ENCODE measurements at places on chromosomes 1 and 21.

DNA sequence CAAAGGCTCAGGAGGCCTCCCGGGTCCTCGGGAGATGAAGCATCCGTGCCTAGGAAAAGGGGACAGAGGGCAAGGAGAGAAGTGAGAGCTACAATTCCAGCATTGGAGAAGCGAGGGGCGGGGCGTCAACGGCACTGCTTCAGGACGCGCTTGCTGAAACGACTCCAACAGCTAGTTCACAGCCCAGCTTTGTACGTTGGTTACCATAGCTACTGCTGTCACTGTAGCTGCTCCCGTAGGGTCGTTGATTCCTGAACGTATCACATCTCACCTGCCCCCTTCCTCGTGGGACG, 63.1 kb downstream of the TOR1AIP2 start:
- DNase-seq = no peak

DNA sequence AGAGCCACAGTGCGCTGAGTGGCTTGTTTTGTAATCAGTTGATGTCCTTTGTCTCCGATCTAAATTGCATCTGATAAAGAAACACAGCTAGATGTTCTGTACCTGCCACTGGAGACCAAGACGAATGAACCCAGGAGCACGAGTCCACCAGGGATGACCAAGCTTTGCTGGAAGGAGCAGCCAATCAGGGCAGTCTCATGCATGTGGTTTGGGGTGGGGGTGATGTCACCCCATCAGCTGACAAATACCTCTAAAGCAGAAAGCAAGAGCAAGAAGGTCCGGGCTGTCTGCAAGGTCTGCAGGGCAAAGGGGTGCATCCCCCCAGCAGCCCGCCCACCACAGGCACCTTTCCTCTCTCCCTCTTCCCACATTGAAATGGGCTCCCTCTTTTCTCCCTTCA, 653.8 kb downstream of the AJAP1 start:
- DNase-seq = no peak

- no peak for DNase-seq
These were observed 18.2 kb downstream of the CRYZ start for GRCh38 chr1:74714429-74715235.

GRCh38 chr1:50620680-50621329, 197.6 kb upstream of the DMRTA2 start:
- no peak for DNase-seq

DNA sequence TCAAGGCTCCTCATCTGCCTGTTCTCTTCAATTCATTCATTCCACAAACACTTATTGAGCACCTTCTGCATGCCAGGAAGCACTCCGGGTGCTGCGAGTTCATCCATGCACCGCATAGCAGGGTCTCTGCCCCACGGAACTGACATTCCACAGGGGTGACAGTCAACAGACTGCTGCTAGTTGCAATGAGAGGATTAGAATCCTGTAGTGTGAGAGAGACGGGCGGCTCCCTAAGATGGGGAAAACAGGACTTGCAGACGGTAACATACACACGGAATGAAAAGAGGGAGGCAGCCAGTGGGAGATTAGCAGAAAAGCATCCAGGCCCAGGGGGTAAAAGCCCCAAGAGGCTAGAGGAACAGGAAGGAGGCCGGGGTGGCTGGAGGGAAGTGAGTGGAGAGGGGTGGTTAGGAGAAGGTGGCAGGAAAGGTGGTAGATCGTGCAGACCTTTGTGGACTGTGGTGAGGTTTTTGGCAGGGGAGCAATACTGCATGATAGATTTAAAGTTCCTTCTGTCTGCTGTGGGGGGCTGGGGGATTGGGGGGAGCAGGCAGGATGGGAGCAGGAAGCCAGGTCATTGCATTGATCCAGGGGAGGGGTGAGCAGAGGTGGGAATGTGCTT, 6.6 kb downstream of the TNFRSF8 start:
- no peak for DNase-seq

GRCh38 chr1:19643602-19644394, at the start of gene NBL1:
TSS of gene NBL1 (plus strand) at chr1:19644311. CDS start at chr1:19655031, 10,720 bp downstream.
- DNase-seq = peak; percentile 38

GRCh38 chr1:24946861-24947658, 17.0 kb upstream of the RUNX3 start:
- no peak for DNase-seq

- DNase-seq = no peak
These were observed 39.8 kb downstream of the SNAP47 start for GRCh38 chr1:227774821-227775661.

DNA sequence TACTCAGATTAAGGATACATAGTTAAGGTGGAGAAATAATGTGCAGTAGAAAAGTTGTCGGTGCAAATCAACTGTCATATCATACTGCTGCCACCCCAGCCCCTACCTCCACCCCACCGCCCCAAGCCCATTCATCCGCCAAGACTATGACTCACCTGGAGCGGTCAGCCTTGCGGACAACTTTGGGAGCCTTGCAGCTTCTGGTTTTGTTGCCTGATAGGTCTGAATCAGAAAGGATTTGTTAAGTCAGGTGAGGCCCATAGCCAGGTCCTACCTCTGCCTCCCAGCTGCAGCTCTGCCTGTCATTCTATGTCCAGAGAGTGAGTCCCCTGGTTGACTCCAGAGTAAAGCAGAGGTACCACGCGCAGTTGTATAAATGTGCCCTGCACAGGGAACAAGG, 12.6 kb downstream of the C1orf162 start:
- DNase-seq = no peak

GRCh38 chr1:228074954-228075730, 7.4 kb upstream of the ARF1 start:
- no peak for DNase-seq

- DNase-seq = no peak
These were observed 437.1 kb downstream of the PLPP3 start for GRCh38 chr1:56142301-56142700.

- DNase-seq = no peak
These were observed 17.0 kb upstream of the BSDC1 start for GRCh38 chr1:32411261-32411660.

DNA sequence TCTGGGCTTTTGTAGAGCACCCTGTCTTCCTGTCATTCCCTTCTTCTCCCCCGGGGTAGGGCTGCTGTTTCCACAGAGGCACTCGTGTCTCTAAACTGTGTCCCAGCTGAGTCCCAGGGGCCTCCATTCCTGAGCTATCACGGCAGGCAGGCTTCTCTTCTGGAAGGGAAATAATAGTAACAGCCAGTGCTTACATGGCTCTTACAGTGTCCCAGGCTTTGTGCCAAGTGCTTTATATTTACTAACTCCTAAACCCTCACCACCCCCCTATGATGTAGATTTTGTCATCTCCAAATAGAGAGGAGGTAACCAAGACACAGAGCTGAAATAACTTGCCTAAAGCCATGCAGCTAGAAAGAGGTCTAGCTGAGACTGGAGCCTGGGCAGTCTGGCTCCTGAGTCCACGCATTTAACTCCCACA, 1.4 kb upstream of the CELF3 start:
- no peak for DNase-seq

GRCh38 chr1:33055210-33056008, 18.7 kb upstream of the AK2 start:
- peak; percentile 93 for DNase-seq

DNA sequence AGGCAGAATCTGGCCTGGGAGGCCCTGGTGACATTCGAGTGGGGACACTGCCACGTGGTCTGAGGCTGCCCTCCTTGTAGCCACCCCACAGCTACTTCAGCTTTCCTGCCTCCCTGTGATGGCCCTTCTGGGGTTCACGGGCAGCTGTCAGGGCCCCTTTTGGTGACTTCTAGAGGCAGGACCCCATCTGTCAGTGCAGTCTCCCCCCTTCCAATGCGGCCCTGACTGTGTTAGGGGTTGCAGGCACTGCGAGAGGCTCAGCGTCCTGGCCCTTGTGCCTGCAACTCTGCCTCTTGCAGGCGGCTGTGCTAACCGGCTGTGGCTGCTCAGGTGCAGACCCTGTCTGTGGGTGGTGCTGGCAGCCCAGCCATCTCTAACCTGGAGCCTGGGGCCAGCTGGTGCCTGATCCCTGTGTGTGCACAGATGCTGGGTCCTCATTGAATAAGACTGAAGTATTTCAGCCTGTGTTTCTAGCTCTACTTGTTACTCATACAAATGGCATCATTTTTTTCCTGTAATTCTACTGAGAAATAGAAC, 62.2 kb downstream of the S100B start:
- DNase-seq = no peak

DNA sequence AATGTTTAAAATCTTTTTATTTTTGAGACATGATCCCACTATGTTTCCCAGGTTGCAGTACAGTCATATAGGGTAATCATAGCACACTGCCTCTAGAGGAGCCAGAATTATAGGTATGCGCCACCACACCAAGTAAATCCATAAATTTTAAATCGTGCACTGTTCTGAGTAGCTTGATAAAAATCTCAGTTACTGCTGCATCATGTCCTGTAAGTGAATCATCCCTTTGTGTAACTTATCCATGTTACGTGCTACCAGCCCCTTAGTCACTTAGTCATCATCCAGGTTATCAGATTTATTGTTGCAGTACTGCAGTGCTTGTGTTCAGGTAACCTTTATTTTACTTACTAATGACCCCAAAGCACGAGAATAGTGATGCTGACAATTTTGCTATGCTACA, 1770.9 kb downstream of the BRINP3 start:
- no peak for DNase-seq

DNA sequence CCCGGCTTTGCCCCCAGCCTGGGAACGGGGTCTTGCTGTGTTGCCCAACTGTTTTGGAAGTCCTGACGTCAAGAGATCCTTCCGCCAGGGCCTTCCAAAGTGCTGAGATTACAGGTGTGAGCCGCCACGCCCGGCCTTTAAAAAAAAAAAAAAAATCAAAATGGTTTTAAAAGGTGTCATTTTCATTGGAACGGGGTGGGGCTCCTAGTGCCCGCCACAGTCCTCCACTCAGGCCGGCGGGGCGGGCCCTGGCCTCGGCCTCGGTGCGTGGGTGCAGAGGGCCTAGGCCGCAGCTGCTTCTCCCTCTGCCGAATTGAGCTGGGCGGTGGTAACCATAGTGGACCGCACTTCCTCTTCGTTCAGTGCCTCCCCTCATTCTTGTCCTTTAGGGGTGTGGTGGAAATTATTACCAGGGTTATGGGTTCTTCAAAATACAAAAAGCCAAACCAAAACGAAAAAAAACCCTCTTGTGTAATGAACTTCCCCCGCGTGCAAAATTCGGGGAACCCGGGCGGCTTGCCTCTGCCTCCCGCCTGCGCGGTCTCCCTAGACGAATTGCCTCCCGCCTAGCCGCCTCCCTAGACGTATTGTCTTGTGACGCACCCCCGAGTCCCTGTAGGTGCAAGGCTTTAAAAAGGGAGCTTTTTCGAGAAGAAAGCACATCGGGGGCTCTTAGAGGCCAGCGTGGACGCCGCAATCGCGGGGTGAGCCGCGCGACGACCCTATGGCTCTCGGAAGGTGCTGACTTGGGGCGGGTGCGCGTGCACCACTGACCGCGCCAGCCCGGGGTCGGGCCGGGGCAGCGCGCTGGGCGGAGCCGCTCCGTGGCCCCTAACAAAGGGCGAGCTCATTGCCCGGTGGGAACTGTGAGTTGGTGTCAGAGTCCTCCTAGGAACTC, 10.5 kb upstream of the SPEN start:
- no peak for DNase-seq

- DNase-seq = no peak
These were observed 14.4 kb upstream of the IFI6 start for GRCh38 chr1:27686223-27686990.

GRCh38 chr1:40792036-40792435, 8.4 kb downstream of the KCNQ4 start:
- no peak for DNase-seq

DNA sequence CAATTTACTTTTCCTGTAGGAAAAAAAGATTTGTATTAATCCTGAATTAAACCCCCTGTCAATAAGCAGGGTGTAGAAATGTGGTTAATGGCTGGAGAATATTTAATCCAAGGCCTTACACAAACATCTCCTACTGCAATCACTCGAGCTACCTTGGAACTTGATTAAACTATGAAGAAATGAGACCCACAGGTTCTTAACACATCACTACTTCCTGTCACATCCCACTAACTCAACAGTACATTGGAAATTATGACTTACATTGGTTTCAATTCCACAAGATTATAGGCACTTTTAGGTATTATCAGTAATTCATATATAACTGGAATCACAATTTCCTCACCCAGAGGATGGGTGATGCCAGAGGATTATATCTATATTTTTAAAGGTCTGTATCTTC, 480.3 kb downstream of the MRPL39 start:
- DNase-seq = no peak
